ENCODE measurements at places on chromosomes 2 and 18.

GRCh38 chr2:41498781-41499180 lies 549.0 kb upstream of the PKDCC start:
- DNase-seq: no peak

GRCh38 chr2:55859875-55860274 lies 63.7 kb downstream of the EFEMP1 start:
- DNase-seq: no peak

- no peak for DNase-seq
These were observed 495.1 kb upstream of the MYT1L start for GRCh38 chr2:2826209-2826551.

GRCh38 chr2:20400787-20401488 lies 45.9 kb upstream of the RHOB start:
- no peak for DNase-seq

- DNase-seq: no peak
These were observed 42.3 kb downstream of the DNAJC10 start for GRCh38 chr2:182758379-182758778.

DNA sequence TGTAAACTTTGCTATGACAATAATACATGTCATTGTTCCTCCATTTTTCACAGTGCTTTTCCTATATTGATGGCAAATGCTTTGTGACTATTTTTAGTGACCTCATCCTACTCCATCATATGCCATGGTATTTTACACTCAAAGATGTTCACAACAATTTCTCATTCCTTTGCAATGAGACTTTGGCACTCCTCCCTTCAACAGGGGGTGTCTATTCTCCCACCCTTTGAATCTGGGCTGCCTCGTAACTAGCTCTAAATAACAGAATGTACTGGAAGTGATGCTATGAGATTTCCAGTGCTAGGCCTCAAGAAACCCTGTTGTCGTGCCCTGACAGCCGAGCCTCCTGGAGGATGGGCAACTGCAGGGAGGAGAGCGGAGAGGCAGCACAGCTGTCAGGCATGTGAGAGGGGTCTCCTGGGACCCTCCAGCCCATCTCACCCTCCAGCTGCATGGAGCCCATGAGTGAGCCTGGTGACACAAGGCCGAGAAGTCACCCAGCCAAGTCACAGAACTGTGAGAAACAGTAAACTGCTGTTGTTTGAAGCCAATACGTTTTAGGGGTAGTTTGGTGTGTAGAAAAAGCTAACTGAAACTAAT lies 103.1 kb upstream of the APCDD1 start:
- no peak for DNase-seq

- no peak for DNase-seq
These were observed 21.4 kb downstream of the GRHL1 start for GRCh38 chr2:9972621-9973479.
